ENCODE measurements at places on chromosomes 2 and 18.

DNA sequence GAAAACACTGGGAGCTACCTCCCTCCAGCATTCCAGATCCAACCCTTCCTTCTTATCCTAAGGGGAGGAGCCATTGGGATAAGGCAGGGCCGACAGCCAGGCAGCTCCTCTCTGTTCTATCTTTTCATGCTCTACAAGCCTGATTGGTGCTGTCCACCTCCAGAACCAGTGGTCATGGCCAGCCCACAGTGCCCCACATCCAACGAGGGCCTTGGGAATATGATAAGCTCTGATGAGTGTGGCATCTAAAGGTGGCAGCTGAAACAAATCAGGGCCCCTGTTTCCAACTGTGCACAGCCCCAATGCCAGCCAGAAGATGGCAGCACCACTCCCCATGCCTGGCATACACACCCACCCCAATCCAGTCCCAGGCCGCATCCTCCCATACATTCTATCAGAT, 329.3 kb downstream of the C1D start:
- DNase-seq, result no peak

DNA sequence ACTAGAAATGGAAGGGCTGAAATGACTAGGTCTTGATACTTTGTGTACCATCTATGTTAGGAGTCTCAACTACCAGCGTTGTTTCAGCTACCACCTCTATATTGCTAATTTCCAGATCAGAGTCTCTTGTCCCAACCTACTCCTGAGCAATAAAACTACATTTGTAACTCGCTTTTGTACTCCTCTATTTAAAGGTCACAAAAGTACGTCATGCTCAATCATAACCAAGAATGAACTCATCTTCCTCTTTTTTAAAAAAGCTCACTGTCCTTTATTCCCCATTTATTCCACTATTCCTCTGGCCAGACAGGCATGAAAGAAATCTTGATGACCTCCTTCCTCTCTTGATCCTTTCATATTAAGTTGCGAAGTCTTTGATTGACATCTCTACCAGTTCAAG, 11.2 kb upstream of the MATN3 start:
- DNase-seq, result no peak

DNA sequence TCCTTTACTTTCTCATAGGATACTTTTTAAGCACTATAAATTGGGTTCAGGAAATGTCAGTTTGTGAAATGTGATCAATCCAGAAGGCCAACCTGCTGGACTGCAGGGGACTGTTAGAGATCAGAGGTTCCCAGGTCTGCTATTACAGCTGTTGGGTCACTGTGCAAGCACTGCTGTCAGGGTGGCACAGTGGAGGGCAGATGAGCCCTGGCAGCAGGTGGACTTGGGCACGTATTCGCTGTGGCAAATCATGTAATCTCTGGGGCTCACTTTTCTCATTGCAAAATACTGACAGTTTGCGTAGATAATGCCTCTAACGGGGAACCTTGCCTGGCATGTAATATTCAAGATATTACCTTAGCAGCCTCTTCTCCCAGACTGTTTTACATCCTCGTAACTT, 18.1 kb downstream of the RAB31 start:
- no peak for DNase-seq

- no peak for DNase-seq
Observed at GRCh38 chr2:105640246-105640645, 104.5 kb upstream of the NCK2 start.
